ENCODE measurements at places on chromosomes 5 and 9.
A peak's percentile ranks its signal among the peaks of the same experiment; 100 is the strongest.

DNA sequence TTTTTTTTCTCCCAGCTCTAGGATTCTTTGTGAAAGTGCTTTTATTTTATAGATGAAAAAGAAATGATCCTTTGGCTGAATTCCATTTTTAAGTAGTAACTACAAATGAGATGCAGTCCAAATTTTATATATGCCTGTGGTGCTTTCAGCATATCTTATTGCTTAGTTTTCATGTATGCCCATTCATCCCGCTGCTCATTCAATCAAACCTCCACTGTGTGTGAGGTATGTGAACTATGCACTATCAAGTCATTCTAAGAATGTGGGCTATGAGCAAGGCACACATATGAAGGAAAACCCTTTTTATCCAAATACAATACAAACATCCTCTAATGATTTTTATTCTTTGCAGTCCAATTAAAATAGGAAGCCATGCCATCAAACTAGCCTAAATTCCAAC is 1069.1 kb upstream of the DMAC1 start:
- no peak for DNase-seq

DNA sequence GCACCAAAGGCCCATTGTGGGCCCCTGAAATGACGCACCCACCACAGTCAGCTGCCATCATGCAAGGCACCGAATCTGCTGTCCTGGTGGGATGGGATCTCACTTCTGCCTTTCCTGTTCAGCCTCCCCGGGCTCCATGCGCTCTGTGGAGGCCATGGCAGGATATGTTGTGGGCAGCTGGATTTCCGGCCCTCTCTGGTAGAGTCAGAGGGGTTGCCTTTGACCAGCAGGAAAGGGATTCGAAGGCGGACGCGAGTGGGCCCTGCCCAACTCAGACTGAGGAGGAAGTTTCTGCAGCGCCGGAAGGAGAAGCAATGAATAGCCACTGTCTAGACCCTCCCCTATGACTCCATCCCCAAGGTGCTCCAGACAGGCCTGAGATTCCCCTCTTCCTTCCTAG is 35.5 kb downstream of the GADD45G start:
- DNase-seq = peak; percentile 68

DNA sequence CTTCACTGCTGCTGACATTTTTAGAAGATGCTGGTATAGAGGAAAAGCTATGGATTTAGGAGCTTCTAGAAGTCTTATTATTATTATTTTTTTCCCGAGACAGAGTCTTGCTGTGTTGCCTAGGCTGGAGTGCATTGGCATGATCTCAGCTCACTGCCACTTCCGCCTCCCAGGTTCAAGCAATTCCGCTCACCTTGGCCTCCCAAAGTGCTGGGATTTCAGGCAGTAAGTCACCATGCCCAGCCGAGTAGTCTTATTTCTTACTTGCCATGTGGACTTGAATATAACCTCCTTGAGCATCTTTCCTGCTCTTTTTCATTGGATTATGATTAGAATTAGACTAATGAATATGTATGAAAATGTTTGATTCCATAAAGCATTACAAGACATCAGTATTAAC is 119.5 kb downstream of the NR3C1 start:
- no peak for DNase-seq

GRCh38 chr9:122071715-122072114 is 21.4 kb downstream of the TTLL11 start:
- no peak for DNase-seq

GRCh38 chr5:155616779-155617392 is 603.3 kb downstream of the KIF4B start:
- no peak for DNase-seq

DNA sequence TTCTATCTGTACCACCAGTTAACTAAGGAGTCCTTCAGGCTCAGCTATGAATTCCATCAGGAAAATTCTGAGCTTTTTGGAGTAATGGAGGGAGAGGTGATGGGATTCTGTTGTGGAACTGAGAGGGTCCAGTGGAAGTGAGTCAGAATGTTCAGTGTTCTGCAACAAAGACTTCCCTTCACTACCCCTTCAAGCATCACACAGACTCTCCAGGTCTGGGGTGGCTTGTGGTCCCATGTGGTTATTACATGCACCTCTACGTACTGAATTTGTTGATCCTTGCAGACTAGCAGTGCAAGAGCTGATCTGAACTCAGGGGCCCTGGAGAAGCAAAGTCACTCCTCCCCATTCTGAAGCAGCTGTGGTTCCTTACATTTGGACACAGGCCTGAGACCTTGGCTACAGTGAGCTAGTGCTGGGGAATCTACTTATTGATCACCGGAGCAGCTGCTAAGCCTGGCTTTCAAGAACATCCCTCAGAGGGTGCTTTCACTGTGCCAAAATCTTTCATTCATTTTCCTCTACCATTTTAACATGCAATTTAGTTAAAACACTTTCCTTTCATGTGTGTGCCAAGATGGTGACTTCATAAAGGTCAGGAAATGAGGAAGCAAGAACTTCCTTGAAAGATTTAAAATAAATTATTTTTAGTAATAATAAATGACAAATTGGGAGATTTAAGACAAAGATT is 75.0 kb upstream of the TNC start:
- no peak for DNase-seq

DNA sequence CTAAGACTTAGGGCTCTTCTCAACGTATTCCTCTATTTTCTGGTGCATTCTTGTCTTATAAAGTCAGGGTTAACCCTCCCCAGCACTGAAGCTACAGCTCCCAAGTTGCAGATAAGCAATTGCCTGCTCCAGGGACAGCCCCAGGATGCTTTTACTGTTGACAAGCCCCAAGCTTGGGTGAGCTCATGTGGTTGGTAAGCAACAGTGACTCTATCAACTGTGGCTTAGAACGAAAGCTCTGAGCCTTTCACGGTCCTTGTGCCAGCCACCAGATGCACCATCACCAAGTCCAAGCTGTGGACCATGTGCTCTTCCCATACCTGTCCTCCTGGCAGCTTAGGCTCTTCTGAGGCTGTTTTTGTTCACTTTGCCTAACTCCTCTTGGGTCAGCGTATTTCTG is 13.5 kb downstream of the ADRB2 start:
- no peak for DNase-seq

GRCh38 chr9:89179540-89179894 is 899 bp upstream of the SHC3 start:
- no peak for DNase-seq

DNA sequence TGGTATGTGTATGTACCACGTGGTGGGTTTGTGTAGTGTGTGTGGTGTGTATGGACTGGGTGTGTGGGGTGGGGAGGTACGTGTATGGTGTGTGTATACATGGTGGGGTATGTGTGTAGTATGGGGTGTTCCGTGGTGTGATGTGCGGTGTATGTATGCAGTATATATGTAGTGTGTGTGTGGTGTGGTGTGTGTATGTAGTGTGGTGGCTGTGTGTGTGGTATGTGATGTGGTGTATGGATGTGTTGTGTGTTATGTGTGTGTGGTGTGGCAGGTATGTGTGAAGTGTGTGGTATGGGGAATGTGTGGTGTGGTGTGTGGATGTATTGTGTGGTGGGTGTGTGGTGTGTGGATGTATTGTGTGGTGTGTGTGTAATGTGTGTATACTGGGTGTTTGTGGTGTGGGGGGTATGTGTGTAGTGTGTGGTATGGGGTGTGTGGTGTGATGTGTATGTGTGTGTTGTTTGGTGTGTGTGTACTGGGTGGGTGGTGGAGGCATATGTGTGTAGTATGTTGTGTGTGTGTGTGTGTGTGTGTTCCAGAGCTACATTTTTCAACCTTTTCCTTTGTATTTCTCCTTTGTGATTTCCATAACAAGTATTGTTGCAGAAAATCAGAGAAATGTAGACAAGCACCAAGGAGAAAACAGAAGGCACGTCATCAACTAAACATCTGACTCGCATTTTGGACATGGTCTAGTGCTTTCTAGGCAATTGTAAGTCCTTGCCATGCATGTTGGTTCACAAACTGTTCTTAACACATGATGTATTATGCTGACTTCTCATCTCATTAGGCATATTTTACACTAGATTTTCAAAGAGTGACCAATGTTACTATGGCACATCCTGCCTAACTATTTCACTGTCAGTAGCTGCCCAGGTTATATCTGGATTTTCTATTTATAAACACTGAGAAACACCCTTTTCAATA is 13.2 kb downstream of the SEMA4D start:
- DNase-seq = no peak

DNA sequence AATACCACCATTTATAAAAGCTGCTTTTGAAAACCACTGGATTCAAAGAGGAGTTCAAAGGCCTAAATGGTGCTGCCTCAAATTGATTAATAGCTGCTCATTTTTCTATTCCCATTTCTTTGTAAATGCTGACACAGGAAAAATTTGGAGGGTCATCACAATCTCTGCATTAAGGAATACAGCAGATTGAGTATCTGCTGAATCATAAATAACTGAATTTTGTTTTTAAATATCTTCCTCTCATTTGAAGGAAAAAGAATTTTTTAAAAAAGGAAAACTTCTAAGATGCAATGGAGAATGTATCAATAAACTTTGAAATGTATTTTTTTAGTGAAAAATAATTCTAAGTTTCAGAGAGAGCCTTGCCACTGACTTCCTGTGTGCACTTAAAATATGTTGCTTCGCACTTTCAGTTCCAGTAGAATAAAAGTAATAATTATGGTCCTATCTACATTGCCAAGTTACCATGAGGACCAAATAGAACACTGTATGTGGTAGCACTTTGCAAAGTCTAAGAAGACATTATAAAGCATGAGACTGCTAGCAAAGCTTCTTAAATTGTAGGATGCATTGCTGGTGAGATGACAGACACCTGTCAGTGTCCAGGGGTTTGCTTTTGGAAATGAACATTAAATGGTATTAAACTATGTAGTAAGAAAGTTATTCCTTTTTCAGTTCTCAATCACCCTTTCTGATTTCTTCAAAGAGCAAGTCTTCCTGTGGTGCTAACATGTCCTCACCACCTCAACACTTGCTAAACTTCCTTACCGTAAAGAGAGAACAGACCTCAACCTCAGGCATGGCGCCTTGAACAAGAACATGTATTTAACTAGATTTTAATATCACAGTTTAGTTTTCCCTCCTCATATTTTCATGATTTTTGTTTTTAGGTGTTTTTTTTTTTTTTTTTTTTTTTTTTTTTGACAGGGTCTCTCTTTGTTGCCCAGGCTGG is 555.1 kb downstream of the EBF1 start:
- no peak for DNase-seq

- DNase-seq = no peak
Measured at GRCh38 chr5:168653626-168654025, 74.5 kb upstream of the PANK3 start.

GRCh38 chr9:86807367-86807976 is 139.8 kb downstream of the GAS1 start:
- DNase-seq = peak; percentile 73

DNA sequence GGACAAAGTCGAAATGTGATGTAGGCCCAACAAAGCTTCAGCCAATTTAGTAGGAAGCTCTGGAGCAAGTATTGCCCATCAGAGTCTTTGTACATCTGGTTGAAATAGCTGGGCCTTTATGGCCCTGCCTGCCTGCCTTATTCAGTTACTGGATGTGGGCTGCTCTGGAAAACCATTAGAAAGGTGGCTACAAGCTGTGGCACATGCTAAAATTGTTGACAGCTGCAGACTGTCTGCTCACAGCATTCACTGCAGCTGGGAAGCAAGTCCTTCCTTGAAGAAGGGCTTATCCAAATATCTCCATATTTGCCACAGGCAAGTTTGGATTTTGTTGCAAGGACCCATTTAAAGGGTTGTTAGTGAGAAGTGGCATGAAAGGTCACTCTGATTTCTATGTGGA is 24.4 kb downstream of the SMIM15 start:
- DNase-seq = no peak

GRCh38 chr9:124261736-124262648 is 4.2 kb downstream of the NEK6 start:
- DNase-seq = no peak

- DNase-seq = no peak
Measured at GRCh38 chr5:90983711-90984124, 399.4 kb downstream of the ARRDC3 start.

GRCh38 chr5:178630951-178631350 is 4.1 kb upstream of the CLK4 start:
- DNase-seq = no peak

GRCh38 chr5:170442391-170442790 is 53.2 kb upstream of the KCNMB1 start:
- no peak for DNase-seq

DNA sequence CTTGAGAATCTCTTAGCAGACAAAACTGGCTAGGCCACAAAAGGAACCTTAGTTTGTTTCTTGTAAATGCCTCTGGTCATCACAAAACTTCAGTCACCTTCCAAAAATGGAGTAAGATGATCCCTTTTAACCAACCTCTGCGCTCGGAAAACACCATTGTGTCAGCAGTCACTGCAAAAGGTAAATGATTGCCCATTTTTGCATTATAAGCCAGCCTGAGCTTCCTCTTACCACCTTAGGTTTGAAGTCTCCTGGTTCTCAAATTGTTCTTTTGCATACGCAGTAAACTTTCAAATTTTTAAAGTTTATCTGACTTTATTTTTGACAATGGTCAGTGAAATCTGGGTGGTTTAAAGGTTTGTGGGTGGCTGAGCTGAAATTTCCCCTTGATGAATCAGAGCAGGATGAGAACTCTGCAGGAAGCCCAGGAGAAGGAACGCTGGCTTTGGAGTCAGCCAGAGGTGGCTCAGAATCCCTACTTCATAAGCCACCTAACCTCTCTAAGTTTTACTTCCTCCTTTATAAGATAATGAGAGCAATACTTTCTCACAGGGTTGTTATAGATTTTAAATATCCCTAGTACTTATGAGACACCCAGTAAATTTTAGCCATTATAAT is 131.4 kb downstream of the MED10 start:
- DNase-seq = no peak

DNA sequence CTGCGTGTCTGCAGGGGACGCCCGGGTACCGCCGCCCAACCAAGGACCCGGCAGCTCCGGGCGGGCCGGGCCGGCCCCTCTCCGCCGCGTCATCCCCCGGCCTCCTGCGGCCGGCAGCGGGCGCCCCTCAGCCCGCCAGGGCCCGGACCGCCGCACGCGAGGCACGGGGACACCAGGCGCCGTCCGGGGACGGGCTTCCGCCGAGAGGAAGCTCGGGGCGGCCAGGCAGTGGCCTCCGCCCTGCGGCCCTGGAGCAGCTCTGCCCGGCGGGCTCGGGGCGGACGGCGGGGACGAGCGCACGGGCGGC is 373 bp downstream of the FBXW5 start:
- no peak for DNase-seq

DNA sequence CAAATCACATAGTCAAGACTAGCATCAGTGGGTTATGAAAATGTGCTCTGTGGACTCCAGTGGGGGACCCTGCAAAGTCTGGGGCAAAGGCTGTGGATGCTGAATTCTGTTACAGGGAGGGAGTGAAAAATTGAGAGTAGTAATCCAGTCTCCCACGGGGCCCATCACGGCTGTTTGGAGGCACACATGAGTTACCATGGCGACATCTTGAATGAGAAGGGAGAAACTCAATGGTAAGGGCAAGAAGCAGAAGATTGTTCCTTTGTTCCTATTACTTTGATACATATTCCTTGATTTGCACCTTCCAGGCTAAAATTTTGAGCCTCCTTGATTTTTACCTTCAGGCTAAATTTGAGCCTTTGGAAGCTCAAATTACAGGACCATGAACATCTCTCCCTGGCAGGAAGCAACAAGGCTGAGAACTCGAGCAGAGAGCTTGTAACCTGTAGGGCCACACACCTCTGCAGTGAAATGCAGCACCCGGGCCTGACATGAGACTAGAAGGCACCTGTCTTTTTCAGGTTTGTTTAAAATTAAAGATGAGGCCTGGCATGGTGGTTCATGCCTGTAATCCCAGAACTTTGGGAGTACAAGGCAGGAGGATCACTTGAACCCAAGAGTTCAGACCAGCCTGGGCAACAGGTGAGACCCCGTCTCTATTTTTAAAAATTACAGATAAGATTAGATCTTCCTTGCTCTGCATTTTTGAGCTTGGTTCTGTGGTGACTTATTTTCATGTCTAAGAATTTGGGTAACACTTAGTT is 31.0 kb upstream of the ZFR start:
- no peak for DNase-seq

Measured in sigmoid colon (tissue), 7 donors.